CD14-positive monocyte (primary cell): ENCODE measurements at places on chromosomes 16 and 17.
A peak's percentile ranks its signal among the peaks of the same experiment; 100 is the strongest.

DNA sequence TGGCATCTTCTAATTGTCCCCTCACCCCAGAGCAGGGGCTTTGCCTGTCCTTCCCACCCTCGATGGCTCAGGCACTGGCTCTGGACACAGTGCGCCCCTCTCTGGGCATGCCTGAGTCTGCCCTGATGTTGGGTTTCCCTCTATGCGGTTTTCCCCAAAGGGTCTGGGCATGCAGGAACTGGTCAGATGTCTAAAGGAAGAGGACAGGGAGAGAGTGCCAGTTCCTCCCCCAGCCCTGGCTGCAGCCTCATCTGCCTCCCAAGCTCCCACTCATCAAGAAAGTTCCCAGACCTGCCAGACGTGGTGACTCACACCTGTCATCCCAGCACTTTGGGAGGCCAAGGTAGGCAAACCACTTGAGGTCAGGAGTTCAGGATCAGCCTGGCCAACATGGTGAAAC, 41.3 kb upstream of the PABPN1L start:
- no peak for DNase-seq

DNA sequence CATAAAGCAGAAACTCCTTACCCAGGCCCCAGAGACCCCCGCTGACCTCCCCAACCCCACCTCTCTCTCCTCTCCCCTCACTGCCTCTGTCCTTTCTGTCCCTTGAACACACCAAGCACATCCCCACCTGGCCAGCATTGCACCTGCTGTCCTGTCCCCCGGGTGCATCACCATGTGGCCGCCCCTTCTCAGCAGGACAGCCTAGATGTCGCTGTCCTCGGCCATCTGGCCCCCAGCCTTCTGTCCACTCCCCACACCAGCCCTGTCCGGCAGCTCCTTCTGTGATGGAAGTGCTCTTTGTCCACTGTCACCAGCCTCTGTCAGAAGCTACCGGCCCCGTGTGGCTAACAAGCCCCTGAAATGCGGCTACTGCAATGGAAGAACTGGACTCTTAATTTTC, 12.3 kb upstream of the MPRIP start:
- DNase-seq: no peak

DNA sequence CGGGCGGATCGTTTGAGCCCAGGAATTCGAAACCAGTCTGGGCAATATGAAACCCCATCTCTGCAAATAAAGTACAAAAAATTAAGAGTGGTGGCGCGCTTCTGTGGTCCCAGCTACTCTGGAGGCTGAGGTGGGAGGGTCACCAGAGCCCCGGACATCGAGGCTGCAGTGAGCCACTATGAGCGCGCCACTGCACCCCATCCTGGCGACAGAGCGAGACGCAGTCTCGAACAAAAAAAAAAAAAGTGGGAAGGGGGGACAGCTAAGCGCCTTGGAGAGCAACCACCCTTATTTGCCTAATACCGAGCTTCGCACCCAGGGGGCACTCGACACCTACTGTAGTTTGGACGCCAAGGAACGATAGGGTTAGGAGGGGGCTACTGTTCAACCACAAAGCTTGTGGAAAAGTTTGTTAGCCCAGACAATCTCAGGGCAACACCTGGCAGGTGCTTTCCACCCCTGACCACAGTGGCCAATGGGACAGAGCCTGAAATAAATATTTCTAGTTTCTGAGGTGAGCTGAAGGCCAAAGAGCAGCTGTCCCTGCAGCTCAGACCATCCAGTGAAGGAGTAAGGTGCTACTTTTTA, 847 bp upstream of the PSMC3IP start:
- DNase-seq: peak; percentile 70

DNA sequence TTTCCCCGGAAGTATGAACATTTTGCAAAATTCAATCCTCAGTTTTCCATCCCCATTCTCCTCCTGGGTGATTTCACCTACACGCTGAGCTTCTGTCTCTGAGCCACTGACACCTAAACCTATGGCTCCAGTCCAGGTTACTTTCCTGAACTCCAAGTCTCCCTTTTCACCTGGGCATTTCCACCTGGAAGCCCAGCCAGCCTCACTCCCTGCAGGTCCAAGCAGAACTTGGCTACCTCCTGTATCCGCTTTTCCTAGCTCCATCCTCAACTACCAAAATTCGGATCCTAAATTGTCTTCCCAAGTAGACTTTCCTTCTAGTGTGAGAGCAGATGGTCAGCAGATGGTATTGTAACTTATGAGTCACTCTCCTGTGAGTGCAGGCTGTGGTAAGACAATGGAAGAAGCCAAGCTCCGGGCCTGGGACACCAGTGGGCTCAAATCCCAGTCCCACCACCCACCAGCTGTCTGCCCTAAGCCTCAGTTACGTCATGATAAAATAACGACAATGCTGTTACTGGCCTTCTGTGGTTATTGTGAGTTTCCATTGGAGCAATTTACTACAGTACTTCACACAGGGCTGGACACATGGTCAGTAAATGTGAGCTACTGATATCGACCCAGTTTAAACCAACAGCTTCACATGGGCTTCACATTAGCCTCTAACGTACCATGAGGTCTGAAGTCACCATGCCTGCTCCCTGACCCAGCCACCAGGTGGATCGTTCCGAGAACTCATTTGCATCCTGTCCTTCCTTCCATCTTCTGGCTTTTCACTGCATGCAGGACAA, 33.3 kb downstream of the PECAM1 start:
- peak; percentile 28 for DNase-seq

- no peak for DNase-seq
These were observed 205.6 kb downstream of the GRIN2A start for GRCh38 chr16:9976601-9977000.

GRCh38 chr17:65181237-65182061, 44.3 kb downstream of the RGS9 start:
- no peak for DNase-seq

- DNase-seq: no peak
These were observed 17.2 kb upstream of the MPP2 start for GRCh38 chr17:43924558-43924957.

DNA sequence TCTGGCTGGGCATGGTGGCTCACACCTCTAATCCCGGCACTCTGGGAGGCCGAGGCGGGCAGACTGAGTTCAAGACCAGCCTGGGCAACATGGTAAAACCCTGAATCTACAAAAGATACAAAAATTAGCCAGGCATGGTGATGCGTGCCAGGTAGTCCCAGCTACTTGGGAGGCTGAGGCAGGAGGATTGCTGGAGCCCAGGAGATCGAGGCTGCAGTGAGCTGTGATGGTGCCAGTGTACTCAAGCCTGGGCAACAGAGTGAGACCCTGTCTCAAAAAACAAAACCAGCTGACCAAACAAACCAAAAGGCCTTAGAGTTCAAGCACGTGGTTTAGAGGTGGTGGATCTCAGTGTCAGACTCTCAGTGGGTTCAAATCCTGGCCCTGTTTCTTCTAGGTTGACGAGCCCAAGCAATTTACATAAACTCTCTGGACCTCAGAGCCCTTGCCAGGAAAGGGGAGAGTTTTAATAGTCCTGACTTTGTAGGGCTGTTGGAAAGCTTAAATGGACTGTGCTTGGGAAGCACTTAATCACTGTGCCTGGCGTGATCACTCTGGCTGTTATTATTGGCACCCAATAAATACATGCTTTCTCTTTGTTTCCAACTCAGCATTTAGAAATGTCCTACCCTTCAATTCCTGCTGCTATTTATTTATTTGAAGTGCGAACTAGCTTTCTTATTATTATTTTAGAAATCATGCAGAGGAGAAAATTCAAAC, 44.7 kb downstream of the ABCC1 start:
- no peak for DNase-seq

GRCh38 chr17:8781776-8782175, 17.4 kb downstream of the MFSD6L start:
- no peak for DNase-seq

- no peak for DNase-seq
These were observed 1.1 kb downstream of the C1QBP start for GRCh38 chr17:5437721-5438317.

GRCh38 chr17:8469964-8470363, 34.3 kb downstream of the NDEL1 start:
- no peak for DNase-seq

DNA sequence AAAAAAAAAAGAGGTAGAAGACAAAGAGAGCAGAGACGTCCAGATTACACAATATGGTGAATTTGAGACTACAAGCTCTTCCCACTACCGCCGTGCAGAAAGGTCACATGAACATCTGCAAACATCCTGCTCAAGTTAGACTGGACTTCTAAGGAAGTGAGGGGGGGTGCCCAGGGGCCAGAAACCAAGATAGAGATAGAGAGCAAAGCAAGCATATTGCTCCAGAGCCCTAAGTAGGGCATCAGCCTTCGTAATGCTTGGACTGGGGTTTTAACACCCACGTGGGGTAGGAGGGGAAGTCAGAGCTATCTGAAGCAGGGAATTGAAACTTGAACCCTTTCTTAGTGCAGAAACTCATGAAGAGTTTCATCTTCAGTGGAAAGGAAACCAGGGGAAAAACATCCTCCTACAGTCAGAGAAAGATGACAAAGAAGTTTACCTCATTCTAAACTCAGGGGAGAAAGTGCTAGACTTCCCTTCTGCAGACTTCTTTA, 8.7 kb downstream of the CLEC19A start:
- DNase-seq: peak; percentile 95

- no peak for DNase-seq
These were observed 7.0 kb upstream of the ADAM11 start for GRCh38 chr17:44751806-44752205.

- no peak for DNase-seq
These were observed 11.0 kb upstream of the ZG16 start for GRCh38 chr16:29767062-29767461.

GRCh38 chr17:13387236-13387635, 214.5 kb downstream of the HS3ST3A1 start:
- no peak for DNase-seq

GRCh38 chr17:78576389-78577112, 645 bp downstream of the DNAH17 start:
- DNase-seq: no peak

DNA sequence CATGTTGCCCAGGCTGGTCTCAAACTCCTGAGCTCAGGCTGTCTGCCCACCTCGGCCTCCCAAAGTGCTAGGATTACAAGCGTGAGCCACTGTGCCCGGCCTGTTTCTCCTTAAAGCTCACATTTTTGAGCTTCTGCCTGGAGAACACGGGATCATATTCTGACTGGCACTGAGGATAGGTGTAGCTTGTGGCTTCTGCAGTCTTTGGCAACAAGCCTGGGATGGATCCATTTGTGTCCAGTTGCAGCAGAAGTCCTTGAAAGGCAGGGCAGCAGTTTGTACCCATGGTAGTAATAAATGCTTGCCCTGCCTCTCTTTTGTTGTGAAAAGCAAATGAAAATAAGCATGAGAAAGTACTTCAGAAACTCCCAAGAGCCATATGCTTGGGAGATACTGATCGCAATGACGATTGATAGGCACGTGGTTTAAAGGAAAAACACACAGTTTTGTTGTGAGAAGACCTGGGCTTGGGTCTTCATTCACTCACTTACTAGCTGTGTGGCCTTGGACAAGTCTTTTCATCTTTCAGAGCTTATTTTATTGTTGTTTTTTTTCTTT, 3.1 kb upstream of the CORO7 start:
- DNase-seq: no peak

- DNase-seq: peak; percentile 44
These were observed 119.0 kb downstream of the SNX29 start for GRCh38 chr16:12095275-12096156.

- DNase-seq: no peak
These were observed 15.1 kb downstream of the NQO1 start for GRCh38 chr16:69711115-69711740.

- no peak for DNase-seq
These were observed 2.5 kb downstream of the ARHGAP27 start for GRCh38 chr17:45430006-45430737.

- no peak for DNase-seq
These were observed 17.1 kb downstream of the SPIRE2 start for GRCh38 chr16:89845417-89845816.

GRCh38 chr16:57186872-57187854, 1.0 kb downstream of the RSPRY1 start:
- DNase-seq: no peak

- DNase-seq: no peak
These were observed 251.1 kb downstream of the MRTFB start for GRCh38 chr16:14322186-14322585.

- no peak for DNase-seq
These were observed 12.5 kb downstream of the NPTX1 start for GRCh38 chr17:80463784-80464400.

GRCh38 chr17:78121801-78122215, 6.7 kb downstream of the TMC6 start:
- no peak for DNase-seq

GRCh38 chr16:12735805-12736204, 67.9 kb downstream of the CPPED1 start:
- no peak for DNase-seq

DNA sequence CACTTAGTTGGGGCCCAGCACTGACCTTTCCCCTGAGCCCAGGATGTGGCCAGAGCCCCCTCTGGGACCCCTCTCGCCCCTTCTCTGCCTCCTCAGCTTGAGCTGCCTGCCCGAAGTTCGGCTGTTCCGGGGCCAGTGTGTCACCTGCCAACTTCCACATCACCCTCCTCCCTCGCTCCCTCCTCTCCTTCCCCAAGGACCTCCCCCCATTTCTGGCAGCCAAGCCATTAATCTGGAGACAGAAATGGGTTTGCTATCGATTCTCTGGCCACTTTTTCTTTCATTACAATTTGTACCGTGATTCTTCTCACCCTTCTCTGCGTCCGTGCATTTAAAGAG, 8.8 kb upstream of the ADAM11 start:
- no peak for DNase-seq

GRCh38 chr16:24753437-24753836, 24.0 kb downstream of the TNRC6A start:
- no peak for DNase-seq

GRCh38 chr17:17401271-17401781, 75.5 kb upstream of the MED9 start:
- DNase-seq: no peak

DNA sequence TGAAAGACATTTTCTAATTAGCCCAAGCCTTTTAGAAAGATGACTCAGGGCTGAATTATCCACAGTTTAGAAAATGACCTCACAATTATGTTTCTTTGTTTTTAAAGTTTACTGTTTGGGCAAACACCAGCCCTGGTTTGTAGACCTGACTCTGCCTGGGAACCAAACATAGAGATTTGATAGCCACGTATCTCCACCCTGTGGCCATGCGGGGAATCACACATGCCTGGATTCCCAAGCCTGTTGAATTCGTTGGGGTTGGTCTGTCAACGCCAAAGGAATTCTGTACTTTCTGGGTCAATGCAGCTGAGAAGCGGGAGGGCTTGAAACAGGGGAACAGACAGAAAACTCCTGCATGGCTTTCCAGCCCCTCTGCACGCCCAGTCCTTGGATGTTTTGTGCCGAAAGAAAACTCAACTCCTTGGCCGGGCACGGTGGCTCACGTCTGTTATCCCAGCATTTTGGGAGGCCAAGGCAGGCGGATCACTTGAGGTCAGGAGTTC, 26.9 kb downstream of the CD300A start:
- DNase-seq: peak; percentile 79

- no peak for DNase-seq
These were observed 108.8 kb upstream of the CORO6 start for GRCh38 chr17:29731589-29731929.
